Stimulated activated CD8-positive, alpha-beta memory T cell treated with anti-CD3 and anti-CD28 coated beads, Interleukin-7, amount 100 ng/mL, for 1 hour (primary cell): ENCODE measurements at places on chromosomes 3 and 15.

DNA sequence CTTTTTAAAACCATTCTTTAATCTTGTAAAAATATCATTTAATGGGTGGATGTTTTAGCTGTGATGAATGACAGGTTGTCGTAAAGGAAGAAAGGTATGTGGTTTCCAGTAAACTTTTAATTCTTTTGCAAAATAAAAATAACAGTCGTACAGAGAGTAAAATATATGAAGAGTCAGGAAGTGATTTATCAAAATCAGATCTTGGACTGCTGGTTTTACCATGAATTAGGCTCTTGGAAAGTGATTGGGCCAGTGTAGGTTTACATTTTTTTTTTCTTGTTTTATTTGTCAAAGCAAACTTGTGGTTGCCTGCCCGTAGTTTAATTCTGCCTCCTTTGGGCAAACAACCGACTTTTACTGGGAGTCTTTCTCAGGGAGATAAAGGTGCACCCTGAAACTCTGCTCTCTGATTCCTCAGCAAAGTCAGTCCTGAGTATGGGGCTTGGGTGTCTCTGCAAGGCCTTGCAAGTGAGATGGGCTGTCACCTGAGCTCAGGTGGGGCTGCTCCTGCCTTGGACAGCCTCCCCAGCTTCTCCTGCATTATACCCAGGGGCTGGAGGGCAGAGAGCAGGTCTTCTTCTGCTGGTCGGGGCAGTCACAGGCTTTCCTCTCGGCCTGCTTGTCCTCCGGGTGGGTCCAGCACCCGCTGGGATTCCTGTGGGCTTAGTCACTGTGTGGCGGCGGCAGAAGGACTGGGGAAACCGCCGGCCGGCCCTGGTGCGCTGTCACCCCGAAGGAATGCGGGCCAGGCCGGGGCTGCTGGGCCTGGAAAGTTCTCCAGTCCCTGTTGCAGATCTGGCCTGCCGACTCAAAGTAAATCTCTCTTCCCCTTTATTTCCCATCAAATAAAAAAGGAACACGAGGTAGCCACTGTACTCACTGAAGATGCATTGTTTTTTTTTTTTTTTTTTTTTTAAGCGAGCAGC, 79.0 kb downstream of the IGF1R start:
- no peak for DNase-seq

GRCh38 chr3:45306406-45307008, 80.4 kb upstream of the TMEM158 start:
- DNase-seq: no peak

DNA sequence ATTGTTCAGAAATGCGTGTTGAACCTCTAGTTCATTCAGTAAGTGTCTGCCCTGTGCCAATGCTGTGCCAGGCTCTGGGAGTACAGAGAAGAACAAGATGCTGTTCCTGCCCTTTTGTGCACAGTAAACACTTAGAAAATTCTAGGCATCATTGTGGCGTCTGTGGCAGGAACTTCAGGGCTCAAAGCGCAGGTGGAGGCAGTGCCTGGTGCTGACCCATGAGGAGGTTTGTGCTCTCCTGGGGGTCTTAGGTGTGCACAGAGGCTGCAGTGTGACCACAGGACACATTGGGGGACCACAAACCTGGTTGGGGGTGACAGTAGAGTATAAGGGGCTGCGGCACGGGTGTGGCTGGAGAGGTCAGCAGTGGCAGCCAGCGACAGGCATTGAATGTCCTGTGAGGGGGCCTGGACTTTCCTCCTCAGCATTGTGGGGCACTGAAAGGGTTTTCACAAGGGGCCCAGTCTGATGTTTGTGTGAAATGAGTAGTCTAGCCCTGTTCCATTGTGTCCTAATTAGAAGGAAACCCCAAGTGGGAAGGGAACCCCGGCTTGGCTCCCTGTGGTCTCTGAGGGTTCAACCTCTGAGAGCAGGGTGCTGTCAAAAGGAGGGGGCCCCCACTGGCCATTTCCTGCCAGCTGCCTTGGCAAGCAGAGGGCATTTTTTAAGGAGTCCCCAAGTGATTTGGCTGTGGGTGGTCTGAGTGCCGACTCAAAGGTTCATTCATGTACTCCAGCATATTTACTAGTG, 20.9 kb downstream of the MRAS start:
- no peak for DNase-seq

DNA sequence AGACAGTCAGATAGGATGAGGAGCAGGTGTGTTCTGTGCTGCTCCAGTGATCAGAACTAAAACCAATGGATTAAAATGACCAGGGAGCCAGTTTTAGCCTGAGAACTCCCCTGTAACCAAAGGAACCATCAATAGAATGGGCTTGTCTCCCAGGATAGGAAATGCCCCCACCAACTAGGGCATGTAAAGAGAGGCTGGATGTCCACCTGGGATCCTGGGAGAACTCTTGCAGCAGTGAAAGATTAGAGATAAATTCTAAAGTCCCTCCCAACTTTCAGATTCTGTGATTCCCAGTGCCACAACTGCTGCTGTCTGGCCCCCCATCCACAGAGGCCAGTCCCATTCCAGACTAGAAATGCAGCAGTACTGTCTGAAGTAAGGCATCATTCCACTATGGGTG, 33.8 kb downstream of the HDC start:
- no peak for DNase-seq

GRCh38 chr3:48387634-48388033, 15.6 kb downstream of the FBXW12 start:
- DNase-seq: no peak

DNA sequence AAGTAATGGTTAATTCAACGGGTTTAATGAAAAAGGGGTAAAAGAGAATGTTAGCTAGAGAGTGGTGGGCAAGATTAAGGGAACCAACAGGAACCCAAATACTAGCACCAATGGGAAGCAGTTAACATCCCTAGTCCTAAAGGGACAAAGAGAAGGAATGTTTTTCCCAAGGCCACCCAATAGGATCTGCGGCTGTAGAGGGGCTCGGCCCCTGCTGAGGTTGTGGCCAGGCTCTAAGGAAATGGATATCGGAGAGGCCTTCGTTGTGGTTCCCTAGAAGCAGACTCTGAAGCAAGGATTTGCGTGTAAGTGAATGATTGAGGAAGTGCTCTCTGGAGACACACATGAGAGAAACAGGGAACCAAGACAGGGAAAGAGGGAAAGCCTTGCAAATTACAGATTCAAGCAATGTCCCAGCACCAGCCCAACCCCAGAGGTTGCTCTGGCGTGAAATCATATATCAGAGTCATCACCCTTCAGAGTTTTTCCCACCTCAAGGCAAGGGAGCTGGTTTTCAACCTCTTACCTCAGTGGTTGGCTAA, 83.6 kb upstream of the TNIK start:
- DNase-seq: no peak

DNA sequence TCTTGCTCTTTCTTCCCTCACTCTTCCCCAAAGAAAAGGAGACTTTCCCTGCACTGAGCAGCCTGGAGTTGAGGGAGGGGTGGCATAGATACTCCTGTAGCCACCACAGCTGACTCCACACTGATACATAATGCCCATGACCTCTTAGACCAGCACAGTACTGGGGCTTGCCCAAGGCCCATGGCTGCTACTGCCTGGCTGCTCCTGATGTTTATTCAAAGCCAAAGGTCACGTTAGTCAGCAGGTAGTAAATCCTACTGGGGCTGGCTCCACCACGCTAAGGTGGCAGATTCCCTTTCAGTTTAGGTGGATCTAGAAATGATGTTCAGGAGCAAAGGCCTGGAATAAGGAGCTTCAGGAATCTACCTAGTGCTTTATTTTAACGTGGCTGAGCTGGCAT, 212.7 kb downstream of the C3orf38 start:
- no peak for DNase-seq

- DNase-seq: no peak
Observed at GRCh38 chr3:155991847-155992246, 121.4 kb downstream of the GMPS start.

GRCh38 chr15:43287254-43287653, 20.5 kb upstream of the TGM5 start:
- DNase-seq: no peak

DNA sequence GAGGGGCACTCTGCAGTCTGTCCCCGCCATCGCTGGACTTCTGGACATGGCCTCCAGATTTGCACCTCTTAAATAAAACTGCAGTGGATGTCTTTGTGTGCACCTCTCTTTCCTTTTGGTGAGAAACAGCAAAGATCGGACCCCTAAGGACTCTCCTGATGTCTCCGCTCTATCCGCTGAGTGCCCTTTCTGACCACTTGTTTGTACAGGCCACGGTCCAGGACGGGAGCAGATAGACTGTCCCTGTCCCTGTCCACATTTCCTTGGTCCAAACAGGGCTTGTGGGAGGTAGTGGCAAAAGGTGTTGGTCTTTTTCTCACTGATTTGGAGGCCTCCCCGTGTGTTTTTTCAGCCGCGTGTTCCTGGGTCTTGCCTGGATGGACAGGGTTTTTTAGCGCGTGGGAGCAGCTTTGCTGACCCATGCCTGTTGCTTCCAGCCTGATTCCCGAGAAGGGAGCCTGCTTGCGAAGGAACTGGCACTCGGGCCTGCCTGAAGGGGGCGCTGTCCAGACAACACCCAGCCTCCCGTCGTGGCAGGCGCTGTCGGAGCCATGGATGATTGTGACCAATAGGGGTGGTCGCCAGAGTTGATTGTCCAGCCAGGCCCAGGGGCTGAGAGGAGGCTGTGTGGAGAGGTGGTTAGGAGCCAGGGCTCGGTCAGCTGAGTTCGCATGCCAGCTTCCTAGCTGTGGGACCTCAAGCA, 13.2 kb upstream of the STAB1 start:
- DNase-seq: no peak

DNA sequence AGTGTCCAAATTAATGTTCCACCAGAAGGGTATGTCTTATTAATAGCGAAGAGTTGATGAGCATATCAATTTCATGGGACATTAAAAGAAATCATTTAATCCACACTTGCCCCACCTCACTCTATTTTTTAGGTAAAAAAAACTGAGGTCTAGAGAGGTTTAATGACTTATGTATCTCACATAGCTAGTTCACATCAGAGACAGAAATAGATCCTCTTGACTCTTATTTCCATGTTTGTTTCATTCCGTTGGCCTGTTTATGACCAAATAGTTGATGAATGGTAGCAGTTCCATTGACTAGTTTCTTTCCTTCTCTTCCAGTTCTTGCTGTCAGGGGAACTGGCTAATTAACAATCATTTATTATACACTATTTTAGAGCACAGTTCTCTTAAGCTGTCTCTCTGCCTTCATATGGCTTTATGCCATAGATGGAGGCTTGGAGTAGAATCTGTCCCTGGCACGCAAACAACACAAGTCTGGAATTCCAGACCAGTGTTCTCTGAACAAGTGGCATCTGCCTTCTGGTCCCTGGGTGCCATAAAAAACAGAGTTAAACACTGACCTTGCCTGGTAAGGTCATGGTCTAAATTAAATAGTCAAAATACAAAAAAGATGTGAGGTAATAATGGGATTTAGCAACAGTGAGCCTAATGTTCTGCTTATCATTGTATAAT, 220.0 kb upstream of the CGNL1 start:
- DNase-seq: no peak
